Renal cortical epithelial cell (primary cell): ENCODE measurements at places on chromosomes 11 and 22.

DNA sequence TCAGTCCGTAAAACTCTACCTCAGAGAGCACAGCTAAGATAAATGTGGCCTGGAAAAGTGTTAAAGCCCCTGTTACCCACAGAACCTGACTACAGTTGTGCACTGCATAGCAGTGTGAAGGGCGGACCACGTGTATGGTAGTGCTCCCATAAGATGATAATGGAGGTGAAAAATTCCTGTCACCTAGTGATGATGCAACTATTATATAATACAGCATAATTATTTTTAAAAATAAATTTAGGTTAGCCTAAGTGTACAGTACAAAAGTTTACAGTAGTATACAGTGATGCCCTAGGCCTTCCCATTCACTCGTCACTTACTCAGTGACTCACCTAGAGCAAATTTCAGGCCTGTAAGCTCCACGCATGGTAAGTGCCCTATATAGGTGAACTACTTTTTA is 76.6 kb upstream of the RASSF10 start:
- DNase-seq = no peak

DNA sequence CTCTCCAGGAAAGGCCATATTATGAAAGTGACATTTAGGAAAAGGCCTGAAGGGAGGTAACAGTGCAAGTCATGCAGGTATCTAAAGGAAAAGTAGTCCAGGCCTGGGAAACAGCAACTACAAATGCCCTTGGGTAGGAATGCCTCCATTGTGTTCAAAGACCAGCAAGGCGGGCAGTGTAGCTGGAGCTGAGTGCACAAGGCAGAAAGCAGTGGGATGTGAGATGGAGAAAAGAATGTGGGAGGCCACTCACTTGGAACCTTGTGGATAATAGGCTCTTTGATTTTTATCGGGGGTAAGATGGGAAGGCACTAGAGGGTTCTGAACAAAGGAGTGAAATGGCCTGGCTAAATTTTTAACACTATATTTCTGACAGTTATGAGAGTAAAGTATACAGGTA is 188.6 kb downstream of the PGR start:
- no peak for DNase-seq

DNA sequence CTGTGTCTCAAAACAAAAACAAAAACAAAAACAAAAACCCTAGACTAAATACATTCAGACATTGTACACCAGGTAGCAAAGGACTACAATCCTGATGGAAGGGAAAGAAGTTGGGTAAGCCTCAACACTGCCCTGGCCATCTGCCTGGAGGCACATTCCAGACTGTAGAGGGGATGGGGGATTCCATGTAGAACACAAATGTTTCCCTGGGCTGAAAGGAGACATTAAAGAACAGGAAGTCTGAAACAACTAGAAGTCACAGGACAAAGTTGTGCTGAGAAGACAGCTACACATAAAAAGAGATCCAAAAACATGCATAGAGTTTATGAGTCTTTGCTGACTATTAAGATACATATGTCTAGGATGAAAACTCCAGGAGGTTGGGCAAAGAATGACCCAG is 83.9 kb downstream of the RRAS2 start:
- DNase-seq = peak; percentile 47

- no peak for DNase-seq
These were observed 11.3 kb upstream of the CTSC start for GRCh38 chr11:88348870-88349269.

- peak; percentile 65 for DNase-seq
These were observed 122.4 kb downstream of the WT1 start for GRCh38 chr11:32312865-32313403.

GRCh38 chr11:30504468-30504867 is 81.7 kb downstream of the MPPED2 start:
- peak; percentile 69 for DNase-seq

DNA sequence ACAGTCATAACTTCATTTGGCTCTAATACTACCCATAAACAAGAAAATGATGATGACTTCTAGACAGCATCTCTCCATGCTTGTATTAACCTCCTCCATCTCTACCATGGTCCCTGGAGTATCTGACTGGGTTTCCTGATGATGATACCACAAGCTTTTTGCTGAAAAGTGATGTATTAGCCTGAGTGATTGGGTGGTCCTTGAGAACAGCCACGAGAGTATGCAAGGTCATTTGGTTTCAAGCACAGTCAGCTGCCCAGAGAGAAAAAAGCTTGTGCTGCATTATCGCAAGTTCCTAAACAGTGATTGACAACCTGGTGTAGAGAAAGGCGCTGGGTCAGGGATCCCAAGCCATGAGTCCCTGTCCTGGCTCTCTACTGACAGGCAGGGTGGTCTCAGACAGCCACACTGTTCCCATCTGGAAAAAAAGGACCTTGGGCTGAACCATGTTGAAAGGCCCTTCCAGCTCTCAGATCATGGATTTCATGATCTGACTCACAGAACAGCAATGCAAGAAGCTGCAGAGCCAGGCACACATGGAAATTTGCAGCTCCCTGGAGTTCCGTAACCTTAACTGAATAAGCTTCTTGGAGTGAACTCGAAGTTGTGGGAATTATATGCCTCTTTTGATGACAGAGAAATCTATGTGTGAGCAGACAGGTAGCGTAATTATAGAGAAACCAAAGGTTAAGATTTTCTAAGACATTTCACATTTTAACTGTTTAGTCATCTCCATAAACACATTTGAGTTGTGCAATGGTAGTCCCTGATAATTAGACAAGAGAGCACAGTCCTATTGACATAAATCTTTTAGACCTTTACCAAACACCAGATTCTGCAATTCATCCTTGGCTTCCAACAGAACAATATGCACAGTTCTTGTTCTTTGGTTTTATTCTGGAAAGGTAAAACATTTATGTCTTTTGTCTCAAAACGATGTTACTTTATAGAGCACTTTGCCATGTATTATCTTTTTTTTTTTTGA is 54.1 kb upstream of the UBASH3B start:
- peak; percentile 38 for DNase-seq

- peak; percentile 33 for DNase-seq
These were observed 25.7 kb downstream of the ARHGAP1 start for GRCh38 chr11:46674463-46675287.

DNA sequence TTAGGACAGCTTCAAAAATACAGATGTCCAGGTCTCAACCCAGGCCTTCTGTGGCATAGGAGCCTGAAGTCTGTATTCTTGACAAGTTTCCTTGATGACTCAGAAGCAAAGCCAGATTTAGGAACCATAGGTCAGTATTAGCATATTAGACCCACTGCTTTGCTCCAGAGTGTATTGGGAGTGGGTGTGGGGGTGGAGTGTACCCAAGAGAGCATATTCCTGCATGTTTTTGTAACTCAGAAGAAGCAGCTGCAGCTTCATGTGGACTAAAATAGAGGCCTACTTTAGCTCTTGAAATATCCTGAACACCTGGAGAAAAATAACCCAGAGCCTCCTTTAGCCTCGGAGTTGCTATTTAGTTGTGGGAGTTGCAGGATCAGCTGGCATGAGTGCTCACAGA is 106.7 kb downstream of the CCDC81 start:
- no peak for DNase-seq

DNA sequence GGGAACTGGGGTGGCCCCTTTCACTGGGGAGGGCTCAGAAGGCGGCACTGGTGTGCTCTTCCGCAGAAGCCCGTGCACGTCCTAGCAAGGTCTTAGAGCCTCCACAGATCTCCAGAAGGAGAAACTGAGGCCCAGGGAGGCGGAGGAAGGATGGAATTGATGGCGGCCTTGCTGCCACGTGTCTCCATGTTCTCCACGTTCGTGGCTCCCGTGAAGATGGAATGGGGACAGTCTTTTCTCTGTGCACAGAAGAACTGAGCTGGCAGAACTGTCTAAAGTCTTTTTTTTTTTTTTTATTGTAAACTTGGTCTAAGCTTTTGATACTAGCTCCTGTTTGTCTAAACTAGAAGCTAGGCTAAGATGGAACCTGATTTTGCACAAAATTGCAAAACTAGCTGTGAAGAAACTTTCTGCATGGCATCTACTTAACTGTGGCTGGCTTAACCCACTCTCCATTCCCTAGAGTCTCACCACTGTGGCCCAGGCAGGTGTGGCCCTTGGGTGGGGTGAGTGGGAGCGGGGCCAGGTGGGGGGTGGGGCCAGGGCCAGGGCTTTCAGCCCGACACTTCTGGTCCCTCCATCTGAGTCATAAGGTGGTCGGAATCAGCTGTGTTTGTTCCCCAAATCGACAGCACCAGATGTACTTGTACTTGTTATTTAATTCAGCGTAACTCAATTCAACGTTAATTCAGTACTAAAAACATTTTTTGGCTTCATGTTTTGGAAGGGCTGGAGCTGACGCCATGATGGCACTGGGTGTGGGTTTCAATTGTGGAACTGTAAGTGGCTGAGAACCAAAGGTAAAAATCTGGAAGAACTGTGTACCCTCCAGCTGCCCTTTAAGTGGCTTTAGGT is 120.7 kb downstream of the MPPED1 start:
- no peak for DNase-seq
